ENCODE measurements at places on chromosomes 3 and 15.

GRCh38 chr15:44706946-44707636 is 4.0 kb downstream of the PATL2 start:
- DNase-seq, result no peak

DNA sequence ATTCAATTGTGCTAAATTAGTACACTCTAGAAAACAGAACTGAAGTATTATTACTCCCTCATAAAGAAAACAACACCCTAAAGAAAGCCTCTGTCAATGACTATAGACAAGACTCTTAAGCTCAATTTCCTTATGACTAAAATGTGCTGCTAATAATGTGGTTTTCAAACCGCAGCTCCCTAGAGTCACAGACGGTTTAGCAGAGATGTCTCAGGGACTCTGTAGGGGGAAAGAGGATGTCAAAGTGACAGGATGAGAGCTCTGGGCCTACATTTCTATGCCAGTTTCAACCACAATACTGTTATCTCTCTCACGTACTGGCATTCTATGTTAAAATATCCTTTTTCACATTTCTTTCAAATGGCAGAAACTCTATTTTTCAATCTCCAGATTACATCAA is 37.6 kb upstream of the WDR49 start:
- no peak for DNase-seq

DNA sequence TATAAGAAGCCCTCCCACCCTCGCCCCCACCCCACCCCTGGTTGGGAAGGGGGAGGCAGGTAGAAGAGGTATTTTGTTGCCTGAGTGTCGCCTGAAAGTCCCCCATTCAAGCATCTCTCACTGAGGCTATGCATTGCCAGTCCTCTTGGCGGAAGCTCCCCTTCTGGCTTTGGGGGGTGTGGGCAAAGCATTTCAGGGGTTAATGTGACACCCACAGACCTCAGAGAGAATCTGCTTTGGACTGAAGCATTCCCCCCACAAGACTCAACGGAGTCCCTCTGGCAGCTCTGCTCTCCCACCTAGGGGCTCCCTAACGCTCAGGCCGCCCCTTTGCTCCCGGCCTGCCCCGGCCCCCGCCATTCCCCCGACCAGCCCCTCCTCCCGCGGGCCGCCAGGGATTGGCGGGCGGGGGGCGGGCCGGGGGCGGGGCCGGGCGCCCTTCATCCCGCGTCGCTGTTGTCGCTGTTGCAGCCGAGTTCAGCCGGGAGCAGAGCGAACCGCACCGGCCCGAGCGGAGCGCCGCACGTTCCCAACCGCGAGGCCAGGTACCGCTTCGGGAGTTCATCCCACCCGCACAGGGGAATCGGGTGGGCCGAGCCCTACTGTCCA is at the start of gene SLC38A3:
Gene SLC38A3, plus strand, starts transcription at position 468 of the 609 bp plus-strand sequence. CDS start 8,929 bp downstream, outside the sequence.
- no peak for DNase-seq

DNA sequence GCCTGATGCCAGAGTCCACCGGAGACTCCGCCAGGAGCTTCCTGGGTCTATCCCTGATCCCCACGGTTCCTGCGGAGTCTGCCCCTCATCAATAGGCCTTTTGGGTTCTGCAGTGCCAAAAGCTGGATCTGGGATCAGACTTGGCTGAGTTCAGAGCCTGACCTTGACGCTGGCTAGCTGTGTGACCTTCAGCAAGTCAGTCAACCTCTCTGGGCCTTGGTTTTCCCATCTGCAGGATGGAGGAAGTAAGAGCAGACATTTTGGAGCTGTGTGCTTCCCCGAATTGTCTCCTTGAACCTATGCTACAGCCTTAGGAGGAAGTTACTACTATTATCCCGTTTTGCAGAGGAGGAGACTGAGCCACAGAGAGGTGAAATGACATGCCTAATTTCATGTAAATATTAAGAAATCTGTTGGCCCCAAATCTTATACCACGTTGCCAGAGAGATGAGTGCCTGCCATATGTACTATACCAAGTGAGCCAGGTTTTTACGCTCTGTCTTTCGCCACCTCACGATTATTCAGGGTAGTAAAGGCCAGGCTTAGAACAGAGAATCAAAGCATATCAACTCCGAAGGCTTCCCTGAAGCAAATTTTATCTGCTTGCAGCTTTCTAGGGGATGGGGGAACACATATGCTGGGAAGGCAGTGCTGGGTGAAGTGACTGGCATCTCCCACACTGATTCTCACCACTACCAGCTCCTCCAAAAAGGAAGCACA is 112.5 kb downstream of the SRGAP3 start:
- DNase-seq, result no peak

DNA sequence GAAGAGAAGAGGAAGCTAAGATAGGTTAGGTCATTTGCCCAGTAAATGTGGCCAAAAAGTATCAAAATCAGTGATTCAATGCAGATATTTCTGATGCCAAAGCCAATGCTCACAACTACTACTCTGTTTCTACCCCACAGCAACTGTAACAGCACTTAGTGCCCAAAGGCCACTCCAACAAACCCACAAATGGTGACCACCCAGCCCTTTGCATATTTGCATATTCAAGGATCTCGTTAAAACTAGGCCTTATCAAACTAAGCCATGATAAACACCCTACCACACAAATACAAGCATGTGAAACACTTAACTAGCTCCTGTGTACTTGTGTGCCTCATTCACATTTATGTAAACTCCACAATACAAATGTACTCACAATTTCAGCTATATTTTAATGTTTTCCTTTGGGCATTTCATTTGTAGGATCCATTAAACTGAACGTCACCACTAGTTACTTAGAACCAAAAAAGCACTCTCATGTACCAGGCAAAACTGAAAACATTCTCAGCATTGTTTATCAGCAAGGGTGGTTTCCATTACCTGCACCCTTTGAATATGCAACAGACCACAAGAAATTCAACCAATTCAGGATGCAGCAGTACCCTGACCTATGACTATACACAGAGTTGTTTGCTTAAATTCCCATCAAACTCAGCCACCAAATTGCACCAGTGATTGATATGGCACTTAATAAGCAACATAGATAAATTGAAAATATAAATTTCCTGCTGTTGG is 111.2 kb upstream of the STT3B start:
- no peak for DNase-seq

DNA sequence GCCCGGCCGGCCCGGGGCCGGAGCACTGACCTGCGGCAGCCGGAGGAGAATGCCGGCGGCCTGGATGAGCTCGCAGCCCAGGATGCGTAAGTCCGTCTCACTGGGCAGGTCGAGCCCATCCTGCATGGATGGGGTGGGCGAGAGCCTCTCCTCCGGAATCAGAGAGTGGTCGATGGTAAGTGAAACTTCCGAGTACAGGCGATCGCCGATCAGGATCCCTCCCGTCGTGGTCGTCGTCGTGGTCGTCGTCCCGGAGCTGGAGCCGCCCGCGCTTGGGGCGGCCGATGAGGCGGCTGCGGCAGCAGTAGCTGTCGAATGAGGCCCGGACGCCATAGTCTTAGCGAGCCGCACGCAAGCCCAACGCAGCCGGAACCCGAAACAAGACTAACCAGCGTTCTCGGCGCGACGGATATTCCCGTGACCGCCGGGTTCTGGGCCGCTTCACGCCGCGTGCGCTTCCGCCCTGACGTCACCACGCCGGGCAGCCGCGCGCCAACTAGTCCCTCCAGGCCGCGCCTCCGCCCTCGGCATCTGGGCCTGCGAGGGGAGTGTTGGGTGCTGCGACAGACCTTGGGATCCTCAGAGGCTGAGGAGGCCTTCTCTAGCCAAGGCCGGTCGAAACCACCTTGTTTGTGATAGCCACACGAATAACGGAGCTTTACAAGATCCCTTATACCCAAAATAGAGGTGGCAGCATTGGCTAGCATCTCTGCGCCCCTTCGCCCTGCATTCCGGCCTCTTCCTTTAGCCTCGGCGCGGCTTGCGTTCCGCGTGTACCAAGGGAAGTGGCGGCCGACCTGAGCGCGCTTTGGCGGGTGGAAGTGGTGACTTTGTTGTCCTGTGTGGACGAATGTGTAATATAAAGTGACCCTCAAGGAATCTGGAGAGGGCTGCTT is at the start of gene CCNL1:
Gene CCNL1, minus strand, starts transcription at position 386 of the 896 bp plus-strand sequence. Its CDS starts 53 bp downstream, at position 333.
- peak; percentile 98 for DNase-seq

- DNase-seq, result no peak
Measured at GRCh38 chr3:127391436-127392155, 103.8 kb upstream of the PRR20G start.

DNA sequence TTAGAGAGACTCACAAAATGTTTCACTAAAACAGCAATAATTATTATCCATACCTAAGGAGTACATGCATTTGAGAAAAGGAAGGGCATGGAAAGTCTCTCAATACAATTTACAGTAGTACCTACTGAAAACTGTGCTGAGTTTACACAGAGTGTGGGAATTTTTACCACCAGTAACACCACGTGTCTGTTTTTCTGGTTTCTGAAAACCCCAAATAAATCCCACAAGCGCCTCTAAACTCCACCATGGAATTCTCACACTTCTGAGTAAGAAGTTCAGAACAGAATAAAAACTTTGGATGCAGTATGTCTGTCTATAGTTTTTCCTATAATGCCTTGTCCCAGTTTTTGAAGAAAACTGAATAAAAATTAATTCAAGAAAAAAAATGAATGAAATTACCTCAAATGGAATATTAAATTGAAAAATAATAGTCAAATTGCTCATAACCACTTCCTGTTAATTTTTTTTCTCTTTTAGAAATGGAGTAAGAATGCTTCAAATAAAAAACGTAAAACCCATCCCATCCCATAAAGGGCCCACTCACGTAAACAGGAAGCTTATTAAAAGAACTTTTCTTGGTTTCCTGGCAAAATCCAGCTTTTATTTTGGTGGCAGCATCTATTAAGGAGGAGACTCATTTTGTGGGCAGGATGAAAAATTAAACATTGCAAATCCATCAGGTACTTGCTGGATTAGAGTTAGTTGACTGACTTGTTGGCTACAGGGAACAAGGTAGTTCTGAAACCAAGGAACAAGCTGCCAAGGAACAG is 378.1 kb downstream of the TIGIT start:
- no peak for DNase-seq

- no peak for DNase-seq
Measured at GRCh38 chr3:48024401-48024800, 8.2 kb upstream of the MAP4 start.

- DNase-seq, result peak; percentile 72
Measured at GRCh38 chr3:123476967-123477750, 28.3 kb upstream of the ADCY5 start.

DNA sequence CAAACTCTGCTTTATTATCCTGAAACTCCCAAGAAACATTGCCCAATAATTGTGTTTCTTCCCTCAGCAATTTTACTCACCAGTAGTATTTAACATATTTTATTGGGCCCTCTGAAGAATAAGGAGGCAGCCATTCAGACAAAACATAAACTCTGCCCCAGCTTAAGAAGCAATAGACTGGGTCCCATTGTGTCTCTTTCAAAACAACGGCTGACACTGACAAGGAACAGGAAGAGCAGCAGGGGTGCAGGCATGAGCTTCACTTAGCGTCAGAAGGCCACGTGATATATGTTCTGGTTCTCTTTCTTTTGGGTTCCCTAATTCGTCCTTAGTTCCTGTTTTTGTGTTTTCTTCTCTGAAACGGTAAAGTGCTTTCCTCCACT is 242.3 kb downstream of the FHIT start:
- no peak for DNase-seq

GRCh38 chr15:25478313-25478712 is 39.5 kb upstream of the UBE3A start:
- DNase-seq, result no peak

DNA sequence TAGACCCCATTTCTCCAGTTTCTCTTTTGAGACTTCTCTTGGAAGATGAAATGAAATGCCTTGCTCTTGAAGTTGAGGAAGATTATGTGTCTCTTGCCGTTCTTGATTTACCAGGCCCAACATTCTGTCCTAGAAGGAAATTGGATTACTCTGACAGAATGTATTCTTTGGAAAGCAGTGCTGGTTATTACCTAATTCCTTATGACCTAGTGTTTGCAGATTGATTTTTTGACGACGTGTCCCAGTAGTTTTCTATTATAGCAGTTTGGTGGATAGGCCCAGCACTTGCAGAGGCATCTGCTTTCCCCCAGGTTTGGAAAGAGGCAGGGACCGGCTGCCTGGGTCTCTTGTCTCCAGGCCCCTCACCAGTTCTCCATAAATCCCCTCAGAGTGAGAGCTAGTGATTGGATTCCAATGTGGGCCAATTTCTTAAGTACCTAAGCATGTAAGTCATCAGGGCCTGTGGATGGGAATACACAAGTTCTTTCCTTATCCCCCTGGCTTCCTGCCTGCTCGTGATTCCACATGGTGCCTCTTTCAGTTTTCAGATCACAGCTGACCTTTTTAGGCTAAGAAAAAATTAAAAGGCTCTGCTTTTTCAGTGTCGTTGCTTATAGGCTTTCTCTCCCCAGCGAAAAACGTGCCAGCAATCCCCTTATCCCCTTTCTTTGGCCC is 50.2 kb downstream of the EPHB3 start:
- DNase-seq, result no peak

DNA sequence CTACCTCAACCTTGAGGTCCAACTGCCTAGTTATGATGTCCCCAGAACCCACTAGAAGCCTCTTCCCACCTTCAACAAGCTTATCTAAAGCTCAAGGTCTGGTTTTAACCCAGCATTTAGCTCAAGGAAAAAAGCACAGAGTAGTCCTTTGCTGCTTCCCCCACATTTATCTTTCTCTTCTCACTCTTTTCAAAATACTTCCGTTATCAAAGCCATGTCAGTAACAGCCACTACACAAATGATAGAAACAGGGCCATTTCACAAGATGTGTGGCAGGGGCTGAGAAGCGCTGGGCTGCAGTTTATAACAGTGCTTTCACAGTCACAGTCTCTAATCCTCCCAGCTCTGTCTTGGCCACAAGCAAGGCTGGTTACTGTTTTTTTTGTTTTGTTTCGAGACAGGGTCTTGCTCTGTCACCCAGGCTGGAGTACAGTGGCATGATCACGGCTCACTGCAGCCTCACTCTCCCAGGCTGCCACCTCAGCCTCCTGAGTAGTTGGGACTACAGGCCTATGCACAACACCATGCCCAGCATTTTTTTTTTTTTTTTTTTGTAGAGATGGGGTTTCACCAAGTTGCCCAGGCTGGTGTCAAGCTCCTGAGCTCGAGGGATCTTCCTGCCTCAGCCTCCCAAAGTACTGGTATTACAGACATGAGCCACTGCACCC is 218.8 kb downstream of the OSBPL10 start:
- no peak for DNase-seq

DNA sequence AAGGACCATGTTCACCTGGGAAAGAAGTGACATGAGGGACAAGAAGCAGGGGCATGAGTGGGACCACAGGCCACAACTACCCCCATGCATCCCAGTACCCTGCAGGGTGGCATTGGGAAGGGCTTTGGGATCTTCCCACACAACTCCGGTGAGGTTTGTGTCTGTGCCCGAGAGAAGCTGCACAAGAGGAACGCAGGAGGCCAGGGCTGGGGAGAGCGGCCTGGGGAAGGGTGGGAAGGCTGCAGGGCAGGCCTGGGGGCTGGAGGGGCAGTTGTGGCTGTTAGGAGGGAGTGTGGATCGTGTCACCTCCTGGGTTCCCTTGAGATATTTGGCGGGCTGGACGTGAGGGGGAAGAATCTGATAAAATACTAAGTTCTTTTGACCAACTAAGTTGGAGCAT is 25.3 kb upstream of the MFSD1 start:
- DNase-seq, result no peak

GRCh38 chr15:74826921-74827320 is 494 bp downstream of the CPLX3 start:
- DNase-seq, result peak; percentile 54
